GM23248 (cell line): ENCODE measurements at places on chromosomes 13 and 19. TPM values are rescaled to one million over a fixed set of nuclear protein-coding genes. Genes with fewer than 3 reads are reported as not detected.

Gene ZNF792
- 1.8 and 3.8 TPM in 2 replicates for total RNA-seq

Gene ZNF675
- 10.6 and 13.3 TPM in 2 replicates for total RNA-seq

Gene SPRY2
- 11.6 and 22.3 TPM in 2 replicates for total RNA-seq

Gene BRD4
- 9.0 and 20.2 TPM in 2 replicates for total RNA-seq

Gene CD37
- total RNA-seq, result not detected in 2 replicates

Gene ZNF492
- total RNA-seq, result 0.13 and 0.65 TPM in 2 replicates

Gene ZNF790
- 6.1 and 6.3 TPM in 2 replicates for total RNA-seq

Gene URAD
- not detected in 2 replicates for total RNA-seq

Gene NLRP7
- total RNA-seq, result not detected in 2 replicates

Gene MYH14
- not detected in 2 replicates for total RNA-seq

Gene PRR22
- total RNA-seq, result 0.25 TPM in 1 of 2 replicates, not detected in the other

Gene RNF113B
- not detected in 2 replicates for total RNA-seq

Gene MEF2B
- total RNA-seq, result 0.22 and 0.38 TPM in 2 replicates

Gene CBARP
- total RNA-seq, result 2.7 and 4.5 TPM in 2 replicates

Gene TTC9B
- total RNA-seq, result not detected in 2 replicates
